Heart left ventricle (tissue), 16 donors: ENCODE measurements at places on chromosomes 3 and 15. TPM values are rescaled to one million over a fixed set of nuclear protein-coding genes. Genes with fewer than 3 reads are reported as not detected.

The PDE8A gene
- 20.1 TPM for total RNA-seq

The MFGE8 gene
- 555 TPM for total RNA-seq

The PLSCR5 gene
- not detected for total RNA-seq

The P2RY14 gene
- total RNA-seq = 4.3 TPM

The IL17RD gene
- 8.9 TPM for total RNA-seq

The GPR149 gene
- not detected for total RNA-seq

The USP19 gene
- total RNA-seq = 72.5 TPM

The TRH gene
- total RNA-seq = not detected

The ANKRD63 gene
- total RNA-seq = 0.27 TPM

The NAA80 gene
- total RNA-seq = 11.4 TPM

The EXD1 gene
- total RNA-seq = not detected

The HHLA2 gene
- not detected for total RNA-seq

The C3orf49 gene
- not detected for total RNA-seq

The COL8A1 gene
- 31.1 TPM for total RNA-seq

DNA sequence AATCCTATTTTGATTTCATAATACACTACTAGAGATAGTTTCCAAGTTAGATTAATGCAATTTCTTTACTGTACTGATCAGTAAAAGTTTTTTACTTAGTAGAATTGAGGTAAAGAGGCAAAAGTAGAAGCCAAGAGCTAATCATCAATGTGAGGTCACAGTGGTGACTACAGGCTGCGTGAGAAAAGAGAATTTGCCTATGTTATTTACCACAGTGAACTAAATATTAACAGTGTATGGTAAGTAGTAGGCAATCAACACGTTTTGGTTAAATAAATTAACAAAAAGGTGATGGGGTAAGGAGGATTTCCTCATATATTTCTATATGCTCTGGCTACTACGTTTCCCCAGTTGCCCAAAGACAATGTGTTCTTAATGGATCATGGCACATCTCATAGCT, 202.2 kb upstream of the CMC1 start:
- H3K4me1 ChIP-seq = no peaks in the 10 kb centered on the region
- H3K36me3 ChIP-seq = no peaks in the 10 kb centered on the region
- H3K27me3 ChIP-seq = no peaks in the 10 kb centered on the region
- no peak for DNase-seq
- no peak overlapping the region for H3K27ac ChIP-seq

- no peak overlapping the region for H3K27ac ChIP-seq
- H3K36me3 ChIP-seq = no peaks in the 10 kb centered on the region
- no peak for DNase-seq
Observed at GRCh38 chr3:80606073-80606472, 838.3 kb upstream of the ROBO1 start.

DNA sequence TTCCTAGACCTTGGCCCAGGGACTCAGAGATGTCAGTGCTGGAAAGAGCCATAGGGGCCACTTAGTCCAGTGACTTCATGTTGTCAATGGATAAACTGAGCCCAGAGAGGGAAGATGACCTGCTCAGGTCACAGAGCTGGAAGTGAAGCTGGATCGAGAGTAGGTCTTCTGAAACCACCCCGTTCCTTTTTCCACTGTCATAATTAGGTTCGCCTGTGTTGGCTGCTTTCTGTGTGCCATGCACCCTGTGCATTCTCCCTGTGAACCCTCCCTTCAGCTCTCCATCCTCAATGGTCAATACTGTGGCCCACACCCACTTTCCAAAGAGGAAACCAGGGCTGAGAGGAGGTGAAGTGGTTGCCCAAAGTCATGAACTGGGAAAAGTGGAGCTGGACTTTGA, 74.8 kb downstream of the CCR1 start:
- no peaks in the 10 kb centered on the region for H3K36me3 ChIP-seq
- no peaks in the 10 kb centered on the region for H3K4me1 ChIP-seq
- DNase-seq = no peak
- H3K27me3 ChIP-seq = no peaks in the 10 kb centered on the region
- H3K4me3 ChIP-seq = no peak overlapping the region

DNA sequence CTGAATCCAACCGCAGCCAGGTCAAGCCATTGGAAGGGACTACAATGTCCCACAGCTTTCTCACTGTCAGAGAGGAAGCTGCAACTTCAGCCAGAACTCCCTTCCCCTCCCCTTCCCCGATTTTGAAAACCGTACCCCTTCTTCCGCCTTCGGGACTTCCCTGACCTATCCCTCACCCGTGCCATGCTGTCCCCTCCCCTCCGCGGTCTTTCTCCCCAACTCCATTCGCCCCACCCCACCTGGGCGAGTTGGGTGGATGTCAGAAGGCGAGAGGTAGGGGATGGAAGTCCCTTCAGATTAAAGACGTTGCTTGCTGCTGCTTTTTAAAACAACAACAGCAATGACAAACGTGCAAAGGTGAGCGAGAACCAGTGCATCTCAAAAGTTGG, 723 bp downstream of the CPNE4 start:
- H3K4me3 ChIP-seq = peak overlapping the region; percentile 24
- H3K36me3 ChIP-seq = no peaks in the 10 kb centered on the region
- peaks cover 57% of the 10 kb centered on the region for H3K27me3 ChIP-seq
- DNase-seq = no peak
- peaks cover 6% of the 10 kb centered on the region for H3K4me1 ChIP-seq

DNA sequence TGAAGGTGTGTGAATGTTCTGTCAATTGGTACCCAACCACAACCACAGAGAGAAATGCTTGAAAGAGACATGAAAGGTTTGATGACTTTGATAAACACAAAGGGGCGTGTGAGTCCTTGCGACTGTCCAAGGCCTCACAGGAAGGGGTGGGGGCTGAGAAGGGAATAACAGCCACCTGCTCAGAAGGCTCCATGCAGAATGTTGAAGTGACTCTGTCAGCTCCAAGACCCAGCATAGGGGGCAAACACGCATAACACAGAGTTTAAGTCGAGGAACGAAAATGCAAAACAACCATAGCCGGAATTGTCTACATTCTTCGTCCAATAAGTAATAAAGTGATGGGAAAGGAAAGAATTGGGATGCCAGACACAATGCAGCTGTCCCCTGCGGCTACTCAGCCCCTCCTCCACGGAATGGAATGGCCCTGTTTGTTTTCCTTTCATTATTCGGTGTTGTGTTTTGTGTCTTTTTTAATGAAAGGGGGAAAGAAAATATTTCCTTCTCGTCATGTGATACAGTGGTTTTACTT, 19.9 kb downstream of the TMEM212 start:
- H3K4me3 ChIP-seq = no peak overlapping the region
- peaks cover 21% of the 10 kb centered on the region for H3K4me1 ChIP-seq
- H3K36me3 ChIP-seq = no peaks in the 10 kb centered on the region
- no peak for DNase-seq

- DNase-seq = no peak
- no peak overlapping the region for H3K4me3 ChIP-seq
- H3K36me3 ChIP-seq = no peaks in the 10 kb centered on the region
- no peak overlapping the region for H3K27ac ChIP-seq
- no peaks in the 10 kb centered on the region for H3K27me3 ChIP-seq
Observed at GRCh38 chr15:87345961-87346360, 910.6 kb downstream of the NTRK3 start.

DNA sequence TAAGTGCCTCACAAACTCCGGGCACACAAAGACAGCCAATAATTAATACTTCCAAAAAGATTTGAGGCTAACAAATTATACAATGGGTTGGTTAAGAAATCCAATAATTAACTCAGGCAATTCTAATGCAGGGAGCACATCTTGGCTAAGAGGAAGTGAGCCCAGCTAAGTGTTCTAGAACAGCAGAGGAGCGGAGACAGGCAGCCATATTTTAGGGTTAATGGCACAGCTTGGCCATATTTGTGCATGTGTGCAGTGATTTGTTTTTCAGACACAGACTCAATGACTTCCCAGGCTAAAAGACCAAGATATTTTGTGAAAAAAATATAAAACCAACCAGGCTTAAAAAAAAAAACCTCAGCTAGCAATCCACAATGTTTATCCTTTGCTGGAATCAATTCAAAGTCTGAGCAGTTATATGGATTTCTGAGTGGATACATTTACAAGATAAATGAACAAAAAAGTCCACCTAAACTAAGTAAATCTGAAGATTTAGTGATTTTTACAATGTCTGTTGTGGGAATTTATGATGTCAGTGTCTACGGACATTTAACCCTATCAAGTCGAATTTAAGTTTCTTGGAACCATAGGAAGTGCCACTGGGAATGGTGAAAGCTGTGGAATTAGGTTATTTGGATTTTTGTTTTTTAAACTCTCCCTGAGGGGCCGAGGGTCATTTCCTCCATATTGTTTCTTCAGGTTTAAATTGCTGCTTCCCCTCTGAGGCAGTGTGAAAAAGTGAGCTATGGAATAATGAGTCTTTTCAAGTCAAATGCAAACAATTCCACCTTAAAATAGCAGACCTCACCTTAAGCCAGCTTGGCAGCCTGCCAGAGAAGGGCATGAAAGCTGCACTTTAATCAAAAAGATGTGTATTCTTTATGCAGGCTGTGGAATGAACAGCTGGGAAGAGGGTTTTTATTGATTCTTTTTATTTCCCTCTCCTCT, 413.7 kb upstream of the TBL1XR1 start:
- no peaks in the 10 kb centered on the region for H3K36me3 ChIP-seq
- H3K4me1 ChIP-seq = peaks cover 38% of the 10 kb centered on the region
- no peak for DNase-seq
- no peak overlapping the region for H3K27ac ChIP-seq

DNA sequence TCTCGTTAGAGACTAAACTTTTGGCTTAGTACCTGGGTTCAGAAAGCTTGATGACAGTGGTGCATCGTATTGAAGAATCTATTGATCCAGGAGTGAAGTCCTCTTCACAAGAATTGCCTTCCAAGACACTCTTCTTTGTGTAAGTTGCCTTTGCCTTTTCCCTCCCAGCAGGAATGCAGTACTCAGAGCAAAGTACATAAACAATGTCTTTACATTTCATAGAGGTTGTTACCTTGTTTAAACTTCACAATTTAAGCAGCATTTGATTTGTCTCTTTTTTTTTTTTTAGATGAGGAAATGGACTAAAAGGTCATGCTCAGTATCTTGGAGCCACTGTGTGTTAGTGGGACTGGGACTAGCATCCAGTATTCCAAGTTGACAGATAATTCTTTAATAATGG, 9.9 kb downstream of the RAB7A start:
- peaks cover 76% of the 10 kb centered on the region for H3K4me1 ChIP-seq
- H3K27ac ChIP-seq = no peak overlapping the region
- no peak for DNase-seq
- H3K27me3 ChIP-seq = no peaks in the 10 kb centered on the region
- H3K36me3 ChIP-seq = peaks cover 13% of the 10 kb centered on the region

- DNase-seq = no peak
- no peaks in the 10 kb centered on the region for H3K4me1 ChIP-seq
- no peaks in the 10 kb centered on the region for H3K36me3 ChIP-seq
- H3K4me3 ChIP-seq = no peak overlapping the region
Observed at GRCh38 chr3:105187344-105187743, 179.4 kb upstream of the ALCAM start.

- H3K4me3 ChIP-seq = peak overlapping the region; percentile 59
- H3K4me1 ChIP-seq = peaks cover 3% of the 10 kb centered on the region
- DNase-seq = no peak
Observed at GRCh38 chr3:89114841-89115223, 7.4 kb downstream of the EPHA3 start.

DNA sequence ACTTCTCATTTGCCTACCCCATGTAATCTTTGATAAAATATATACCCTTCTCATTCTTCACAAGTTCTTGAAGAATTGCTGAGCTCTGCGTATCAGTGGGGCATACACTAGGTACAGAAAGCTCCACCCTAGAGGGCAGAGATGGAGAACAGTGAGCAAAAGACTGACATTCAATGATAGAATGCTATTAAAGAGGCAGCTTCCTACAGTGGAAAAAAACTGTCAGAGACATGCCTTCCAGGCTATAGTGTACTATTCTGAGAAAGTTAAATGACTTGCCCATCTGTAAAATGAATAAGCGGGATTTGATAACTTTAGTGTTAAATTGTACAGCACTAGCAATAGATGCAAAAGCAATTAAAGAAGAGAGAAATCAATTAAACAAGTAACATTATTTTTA, 172.8 kb downstream of the SUCNR1 start:
- H3K36me3 ChIP-seq = no peaks in the 10 kb centered on the region
- H3K4me3 ChIP-seq = no peak overlapping the region
- H3K27ac ChIP-seq = no peak overlapping the region
- no peaks in the 10 kb centered on the region for H3K4me1 ChIP-seq
- H3K27me3 ChIP-seq = no peaks in the 10 kb centered on the region
- no peak for DNase-seq

- no peaks in the 10 kb centered on the region for H3K36me3 ChIP-seq
- peaks cover 20% of the 10 kb centered on the region for H3K4me1 ChIP-seq
- no peak overlapping the region for H3K4me3 ChIP-seq
- H3K27me3 ChIP-seq = no peaks in the 10 kb centered on the region
Observed at GRCh38 chr15:60563539-60564404, 84.8 kb upstream of the ICE2 start.

GRCh38 chr3:114622001-114622400, 328.2 kb downstream of the TIGIT start:
- H3K4me1 ChIP-seq = peaks cover 65% of the 10 kb centered on the region
- no peak overlapping the region for H3K27ac ChIP-seq
- no peaks in the 10 kb centered on the region for H3K27me3 ChIP-seq
- H3K36me3 ChIP-seq = no peaks in the 10 kb centered on the region
- DNase-seq = no peak
- H3K4me3 ChIP-seq = peak overlapping the region; percentile 56

GRCh38 chr3:73561494-73561893, 63.2 kb downstream of the PDZRN3 start:
- no peak overlapping the region for H3K27ac ChIP-seq
- H3K4me1 ChIP-seq = no peaks in the 10 kb centered on the region
- no peaks in the 10 kb centered on the region for H3K27me3 ChIP-seq
- DNase-seq = no peak
- no peaks in the 10 kb centered on the region for H3K36me3 ChIP-seq
- no peak overlapping the region for H3K4me3 ChIP-seq

DNA sequence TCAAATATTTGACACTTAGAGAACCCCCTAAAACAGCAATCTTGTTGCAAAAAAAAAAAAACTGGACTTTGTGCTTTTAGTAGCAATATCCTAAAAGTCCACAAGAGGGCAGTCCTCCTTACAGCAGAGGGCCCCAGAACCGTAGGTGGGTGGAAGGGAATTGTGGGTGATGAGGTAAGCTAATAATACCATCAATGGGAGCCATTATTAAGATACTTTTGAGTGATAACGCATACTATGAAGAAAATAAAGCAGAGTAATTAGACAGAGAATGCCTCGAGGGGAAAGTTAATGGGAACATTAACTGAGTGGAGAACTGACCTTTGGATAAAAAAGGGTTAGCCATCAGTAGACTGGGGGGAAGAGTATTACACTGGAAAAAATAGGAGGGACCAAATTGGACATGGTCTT, 229.9 kb downstream of the THRB start:
- H3K27ac ChIP-seq = no peak overlapping the region
- H3K4me3 ChIP-seq = no peak overlapping the region
- no peaks in the 10 kb centered on the region for H3K4me1 ChIP-seq
- H3K36me3 ChIP-seq = no peaks in the 10 kb centered on the region
- DNase-seq = no peak

- no peak for DNase-seq
- H3K36me3 ChIP-seq = no peaks in the 10 kb centered on the region
- no peak overlapping the region for H3K4me3 ChIP-seq
Observed at GRCh38 chr3:128182656-128183055, 29.4 kb downstream of the EEFSEC start.

- no peak overlapping the region for H3K4me3 ChIP-seq
- H3K4me1 ChIP-seq = peaks cover 4% of the 10 kb centered on the region
- no peaks in the 10 kb centered on the region for H3K36me3 ChIP-seq
- no peak overlapping the region for H3K27ac ChIP-seq
- H3K27me3 ChIP-seq = no peaks in the 10 kb centered on the region
Observed at GRCh38 chr3:24161841-24162240, 216.8 kb downstream of the NR1D2 start.

- H3K27ac ChIP-seq = no peak overlapping the region
- H3K4me3 ChIP-seq = peak overlapping the region; percentile 34
- H3K36me3 ChIP-seq = no peaks in the 10 kb centered on the region
- H3K4me1 ChIP-seq = peaks cover 21% of the 10 kb centered on the region
- DNase-seq = no peak
- H3K27me3 ChIP-seq = peaks cover 83% of the 10 kb centered on the region
Observed at GRCh38 chr3:138950006-138950644, 3.1 kb downstream of the FOXL2NB start.
